Activated CD8-positive, alpha-beta memory T cell treated with anti-CD3 and anti-CD28 coated beads, Interleukin-2, amount 10 ng/mL, durations not matched to agents 7 days and 5 days (primary cell): ENCODE measurements at places on chromosomes 2 and 18.

GRCh38 chr2:96340493-96341414, 5.2 kb downstream of the NCAPH start:
- no peak for DNase-seq
- H3K27ac ChIP-seq, result peak overlapping the region; percentile 92
- peaks cover 74% of the 10 kb centered on the region for H3K36me3 ChIP-seq
- H3K27me3 ChIP-seq, result no peaks in the 10 kb centered on the region
- H3K4me3 ChIP-seq, result peak overlapping the region; percentile 37
- H3K4me1 ChIP-seq, result peaks cover 92% of the 10 kb centered on the region

DNA sequence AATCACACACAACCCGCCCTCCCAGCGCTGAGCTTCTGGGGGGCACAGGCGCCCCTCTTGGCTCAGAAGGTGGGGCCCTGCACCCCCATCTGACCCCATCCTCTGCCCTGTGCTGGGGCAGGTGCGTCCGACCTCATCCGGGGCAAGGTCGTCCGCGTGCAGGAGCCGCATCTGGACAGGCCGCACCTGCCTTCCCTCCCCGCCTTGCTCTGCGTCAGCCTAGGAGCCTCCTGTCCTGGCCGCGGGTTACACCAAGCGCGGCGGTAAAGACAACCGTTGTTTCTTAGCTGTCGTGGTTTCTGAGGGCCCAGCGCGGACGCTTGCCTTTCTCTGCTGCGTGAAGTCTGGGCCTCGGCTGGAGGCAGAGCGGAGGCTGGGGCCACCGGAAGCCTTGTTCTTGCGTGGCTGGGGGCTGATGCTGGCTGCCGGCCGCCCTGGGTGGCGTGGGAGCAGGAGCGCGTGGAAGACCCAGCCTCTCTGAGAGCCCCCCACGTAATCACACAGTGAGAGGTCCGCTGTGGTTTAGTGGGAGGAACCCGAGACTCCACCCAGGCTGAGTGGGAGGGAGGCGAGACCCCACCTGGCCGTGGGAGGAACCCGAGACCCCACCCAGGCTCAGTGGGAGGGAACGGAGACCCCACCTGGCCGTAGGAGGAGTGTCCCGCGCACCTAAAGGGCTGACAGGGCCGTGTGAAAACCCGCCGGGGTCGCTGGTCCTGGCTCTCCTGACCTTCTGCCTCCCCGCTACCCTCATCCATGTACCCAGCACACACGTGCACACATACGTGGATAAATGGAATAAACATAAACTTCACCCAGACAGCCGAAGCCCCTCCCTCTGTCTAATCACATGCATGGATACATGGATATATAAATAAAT, 51.8 kb downstream of the KCNG2 start:
- H3K4me1 ChIP-seq, result no peaks in the 10 kb centered on the region
- peak; percentile 18 for DNase-seq
- H3K27me3 ChIP-seq, result no peaks in the 10 kb centered on the region
- no peak overlapping the region for H3K4me3 ChIP-seq
- no peak overlapping the region for H3K27ac ChIP-seq
- H3K36me3 ChIP-seq, result no peaks in the 10 kb centered on the region

DNA sequence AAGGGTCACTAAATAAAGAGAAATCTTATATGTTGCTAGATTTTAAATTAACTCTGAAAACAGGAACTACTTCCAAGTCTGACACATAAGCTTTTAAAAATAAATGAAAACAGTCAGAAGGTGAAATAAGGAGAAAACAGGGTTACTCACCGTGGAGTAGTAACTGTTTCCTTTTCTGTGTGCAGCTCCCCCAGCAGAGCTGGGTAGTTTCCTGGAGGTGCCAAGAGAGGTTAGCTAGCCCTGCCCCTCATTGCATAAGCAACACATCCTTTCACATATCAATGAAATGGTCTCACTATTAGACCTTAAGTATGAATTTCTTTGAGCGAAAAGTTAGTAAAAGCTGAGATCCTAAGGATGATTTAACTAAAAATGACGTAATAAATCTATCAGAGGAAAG, 54.0 kb upstream of the GPR75 start:
- H3K4me1 ChIP-seq, result peaks cover 9% of the 10 kb centered on the region
- H3K4me3 ChIP-seq, result no peak overlapping the region
- peaks cover 25% of the 10 kb centered on the region for H3K36me3 ChIP-seq

DNA sequence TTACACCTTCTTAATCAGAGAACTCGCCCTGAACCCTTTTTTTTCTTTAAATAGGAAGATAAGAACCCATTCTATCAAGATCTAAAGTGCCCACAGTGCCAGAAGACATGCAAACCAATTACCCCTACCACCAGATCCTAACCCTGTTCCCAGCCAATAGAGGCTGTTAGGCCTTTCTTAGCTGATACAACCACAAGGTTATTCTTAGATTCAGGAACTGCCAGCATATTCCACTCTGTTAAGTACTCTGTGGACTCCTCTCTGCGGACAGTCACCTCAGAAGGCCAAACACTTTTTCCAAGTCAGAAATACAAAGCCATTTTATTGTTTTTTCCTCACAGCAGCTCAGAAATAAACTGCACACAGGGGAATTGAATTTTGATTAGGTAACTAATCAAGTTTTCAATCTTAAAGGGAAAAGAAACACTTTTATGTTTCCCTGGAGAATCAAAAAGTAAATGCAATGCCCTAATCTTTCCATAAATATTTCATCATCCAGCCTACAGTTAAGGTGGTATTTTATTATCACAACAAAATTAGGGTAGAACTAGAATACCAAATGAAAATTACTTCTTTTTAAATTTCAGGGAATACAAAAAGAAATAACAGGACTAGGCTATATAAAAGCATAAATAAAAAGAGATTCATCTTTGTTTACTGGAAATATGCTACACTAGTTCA, 111.4 kb downstream of the NBAS start:
- DNase-seq, result no peak
- H3K4me1 ChIP-seq, result no peaks in the 10 kb centered on the region
- H3K4me3 ChIP-seq, result no peak overlapping the region
- H3K27ac ChIP-seq, result no peak overlapping the region
- no peaks in the 10 kb centered on the region for H3K27me3 ChIP-seq
- H3K36me3 ChIP-seq, result peaks cover 32% of the 10 kb centered on the region

DNA sequence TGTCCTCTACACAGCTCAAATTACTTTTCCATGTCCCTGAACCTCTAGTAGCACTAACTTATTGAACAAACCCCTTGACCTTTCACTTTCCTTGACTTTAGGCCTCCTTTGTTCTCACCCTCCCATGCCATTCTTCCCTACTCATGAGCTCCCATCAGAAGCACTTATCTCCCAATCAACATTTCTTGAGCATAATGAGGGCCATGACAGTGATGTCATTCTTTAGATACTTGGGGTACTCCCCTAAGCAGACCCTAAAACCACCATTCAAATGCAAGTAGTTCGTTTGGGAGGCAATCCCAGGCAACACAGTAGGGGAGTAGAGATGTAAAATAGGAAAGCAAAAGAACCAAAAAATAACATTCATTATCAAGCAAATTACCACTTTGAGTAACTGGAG, 115.9 kb upstream of the ARHGAP28 start:
- no peak for DNase-seq
- no peak overlapping the region for H3K4me3 ChIP-seq
- no peaks in the 10 kb centered on the region for H3K27me3 ChIP-seq
- H3K36me3 ChIP-seq, result no peaks in the 10 kb centered on the region

GRCh38 chr2:40367032-40367431, 84.9 kb downstream of the SLC8A1 start:
- no peak for DNase-seq
- H3K4me1 ChIP-seq, result no peaks in the 10 kb centered on the region
- H3K4me3 ChIP-seq, result no peak overlapping the region
- no peaks in the 10 kb centered on the region for H3K36me3 ChIP-seq
- no peak overlapping the region for H3K27ac ChIP-seq
- no peaks in the 10 kb centered on the region for H3K27me3 ChIP-seq

DNA sequence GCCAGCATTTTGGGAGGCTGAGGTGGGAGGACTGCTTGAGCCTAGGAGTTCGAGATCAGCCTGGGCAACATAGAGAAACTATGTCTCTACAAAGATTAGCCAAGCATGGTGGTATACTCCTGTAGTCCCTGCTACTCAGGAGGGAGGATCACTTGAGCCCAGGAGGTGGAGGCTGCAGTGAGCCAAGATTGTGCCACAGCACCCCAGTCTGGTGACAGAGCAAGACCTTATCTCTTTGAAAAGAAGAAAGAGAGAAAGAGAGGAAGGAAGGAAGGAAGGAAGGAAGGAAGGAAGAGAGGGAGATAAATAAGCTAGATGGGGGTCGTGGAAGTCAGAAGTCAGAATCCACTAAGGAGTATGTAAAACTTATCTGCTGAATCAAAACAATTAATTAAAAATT, 16.2 kb downstream of the GPR75 start:
- H3K27ac ChIP-seq, result no peak overlapping the region
- H3K4me3 ChIP-seq, result no peak overlapping the region
- H3K36me3 ChIP-seq, result peaks cover 1% of the 10 kb centered on the region
- DNase-seq, result no peak

DNA sequence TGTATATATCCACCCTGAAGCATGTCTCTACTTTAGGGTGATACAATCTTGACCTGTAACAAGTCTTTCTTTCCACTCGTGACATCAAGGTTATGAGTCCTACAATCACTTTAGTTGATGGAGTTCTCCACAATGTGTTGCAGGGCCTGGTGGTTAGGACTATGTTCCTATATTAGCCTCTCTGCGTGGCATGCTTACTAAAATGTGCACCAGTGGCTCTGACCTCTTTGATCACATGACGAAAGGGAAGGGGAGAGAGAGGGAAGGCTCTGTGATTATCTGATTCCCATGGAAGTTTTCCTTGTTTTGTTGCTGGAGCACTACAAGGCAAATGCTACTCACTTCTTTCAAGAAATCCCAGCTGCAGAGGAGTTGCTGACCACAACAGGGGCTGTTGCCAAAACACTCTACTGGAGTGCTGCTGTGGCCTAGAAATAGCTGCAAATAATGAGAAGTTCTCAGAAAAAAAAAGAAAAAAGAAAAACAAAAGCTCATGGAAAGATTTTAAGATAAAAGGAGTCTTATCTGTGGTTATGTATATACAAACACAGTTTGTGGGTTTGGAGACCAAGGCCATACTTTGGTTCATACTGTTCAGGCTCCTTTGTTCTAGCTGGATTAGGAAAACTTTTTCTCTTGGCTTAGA, 272.8 kb upstream of the MMADHC start:
- no peak overlapping the region for H3K27ac ChIP-seq
- H3K4me1 ChIP-seq, result no peaks in the 10 kb centered on the region
- no peak overlapping the region for H3K4me3 ChIP-seq
- no peaks in the 10 kb centered on the region for H3K27me3 ChIP-seq
- no peak for DNase-seq

DNA sequence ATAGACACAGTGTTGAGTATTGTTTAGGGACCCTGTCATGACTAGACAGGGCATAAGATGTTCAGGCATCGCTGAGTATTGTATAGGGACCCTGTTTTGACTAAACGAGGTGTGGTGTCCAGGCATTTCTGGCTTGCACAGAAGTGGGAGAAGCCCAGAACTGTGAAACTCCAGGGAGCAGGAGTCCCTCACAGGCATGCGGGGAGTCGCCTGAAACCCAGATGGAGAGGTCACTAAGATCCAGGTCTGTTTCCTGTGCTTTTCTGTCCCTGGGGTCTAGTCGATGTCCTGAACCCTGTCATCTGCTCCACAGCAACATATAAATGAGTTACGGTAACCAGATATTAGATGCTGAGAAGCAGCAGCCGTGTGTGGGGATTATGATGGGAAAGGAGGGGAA, 469.0 kb upstream of the SALL3 start:
- H3K4me1 ChIP-seq, result no peaks in the 10 kb centered on the region
- no peak overlapping the region for H3K27ac ChIP-seq
- H3K4me3 ChIP-seq, result no peak overlapping the region
- no peak for DNase-seq
- no peaks in the 10 kb centered on the region for H3K36me3 ChIP-seq
- H3K27me3 ChIP-seq, result no peaks in the 10 kb centered on the region

DNA sequence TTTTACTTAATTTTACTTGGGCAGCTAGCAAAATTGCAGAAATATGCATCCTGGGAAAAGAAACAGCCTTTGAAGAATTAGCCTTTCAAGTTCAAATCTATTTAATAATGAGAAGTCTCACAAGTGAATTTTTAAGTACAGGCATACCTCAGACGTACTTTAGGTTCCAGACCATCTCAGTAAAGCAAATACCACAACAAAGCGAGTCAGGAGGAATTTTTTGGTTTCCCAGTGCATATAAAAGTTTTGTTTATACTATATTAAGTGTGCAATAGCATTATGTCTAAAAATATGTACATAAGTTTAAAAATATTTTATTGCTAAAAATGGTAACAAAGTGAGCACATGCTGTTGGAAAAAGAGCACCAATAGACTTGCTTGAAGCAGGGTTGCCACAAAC, 50.8 kb upstream of the TWSG1 start:
- no peak for DNase-seq
- H3K36me3 ChIP-seq, result peaks cover 40% of the 10 kb centered on the region
- no peaks in the 10 kb centered on the region for H3K4me1 ChIP-seq
- no peak overlapping the region for H3K27ac ChIP-seq

DNA sequence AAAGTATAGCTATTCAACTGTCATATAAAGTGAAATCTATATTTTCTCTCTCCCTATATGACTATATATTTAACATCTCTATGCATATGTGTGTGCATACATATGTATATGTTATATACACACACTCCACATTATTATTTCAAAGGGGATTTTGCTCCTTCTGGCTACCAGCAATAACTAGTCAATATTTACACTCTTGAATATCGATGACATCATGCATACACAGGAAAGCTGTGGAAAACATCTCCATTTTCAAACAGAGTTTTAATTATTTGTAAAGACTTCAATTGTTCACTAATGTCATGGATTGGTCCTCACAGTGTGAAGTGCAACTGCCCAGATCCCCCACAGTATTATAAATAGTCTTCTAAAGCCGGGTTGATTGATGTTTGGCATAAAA, 195.9 kb upstream of the TCF4 start:
- peaks cover 27% of the 10 kb centered on the region for H3K27me3 ChIP-seq
- DNase-seq, result no peak
- H3K36me3 ChIP-seq, result no peaks in the 10 kb centered on the region
- no peak overlapping the region for H3K27ac ChIP-seq
- H3K4me1 ChIP-seq, result peaks cover 6% of the 10 kb centered on the region
- no peak overlapping the region for H3K4me3 ChIP-seq

GRCh38 chr2:183000846-183001245, 37.4 kb downstream of the NCKAP1 start:
- no peak overlapping the region for H3K27ac ChIP-seq
- no peaks in the 10 kb centered on the region for H3K4me1 ChIP-seq
- no peaks in the 10 kb centered on the region for H3K27me3 ChIP-seq
- H3K36me3 ChIP-seq, result no peaks in the 10 kb centered on the region
- DNase-seq, result no peak
